Suppressor macrophage (primary cell): ENCODE measurements at places on chromosomes 2 and 18.

DNA sequence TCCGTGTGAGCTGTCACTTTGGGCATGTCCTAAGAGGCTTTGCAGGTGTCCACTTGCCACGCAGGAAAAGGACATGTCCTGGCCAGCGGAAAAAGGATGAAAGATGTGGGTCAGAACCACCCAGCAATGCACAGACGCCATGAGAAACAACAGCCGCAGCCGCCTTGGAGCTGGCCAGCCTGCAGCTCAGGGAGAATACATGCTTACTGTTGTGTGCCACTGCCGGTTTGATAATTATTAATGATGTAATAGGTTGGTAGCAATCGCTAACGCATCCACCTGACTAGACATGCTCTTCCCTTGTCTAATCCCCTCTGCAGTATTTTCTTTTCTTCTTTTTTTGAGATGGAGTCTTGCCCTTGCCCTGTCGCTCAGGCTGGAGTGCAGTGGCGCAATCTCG is 221.7 kb downstream of the HAUS1 start:
- no peak for DNase-seq

GRCh38 chr18:11696451-11696850 is 7.4 kb downstream of the GNAL start:
- no peak for DNase-seq

DNA sequence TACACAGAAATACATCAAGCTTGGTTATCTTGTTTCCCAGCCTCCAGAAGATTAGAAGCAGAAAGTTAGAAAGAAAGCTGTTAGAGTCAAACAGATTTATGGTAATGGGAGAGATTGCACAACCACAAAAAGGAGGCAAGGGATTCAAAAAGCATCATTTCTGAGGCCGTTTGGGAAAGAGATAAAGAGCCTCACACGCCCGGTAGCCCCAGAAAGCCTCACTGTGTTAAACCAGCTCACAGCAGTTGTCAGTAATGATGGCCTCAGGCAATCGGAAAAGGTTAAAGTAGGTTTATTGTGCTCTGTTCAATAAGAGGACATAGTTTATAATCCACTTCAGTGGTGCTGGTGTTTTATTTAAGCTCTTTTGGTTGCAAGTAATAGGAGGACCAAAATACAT is 111.3 kb downstream of the DCC start:
- DNase-seq: no peak

DNA sequence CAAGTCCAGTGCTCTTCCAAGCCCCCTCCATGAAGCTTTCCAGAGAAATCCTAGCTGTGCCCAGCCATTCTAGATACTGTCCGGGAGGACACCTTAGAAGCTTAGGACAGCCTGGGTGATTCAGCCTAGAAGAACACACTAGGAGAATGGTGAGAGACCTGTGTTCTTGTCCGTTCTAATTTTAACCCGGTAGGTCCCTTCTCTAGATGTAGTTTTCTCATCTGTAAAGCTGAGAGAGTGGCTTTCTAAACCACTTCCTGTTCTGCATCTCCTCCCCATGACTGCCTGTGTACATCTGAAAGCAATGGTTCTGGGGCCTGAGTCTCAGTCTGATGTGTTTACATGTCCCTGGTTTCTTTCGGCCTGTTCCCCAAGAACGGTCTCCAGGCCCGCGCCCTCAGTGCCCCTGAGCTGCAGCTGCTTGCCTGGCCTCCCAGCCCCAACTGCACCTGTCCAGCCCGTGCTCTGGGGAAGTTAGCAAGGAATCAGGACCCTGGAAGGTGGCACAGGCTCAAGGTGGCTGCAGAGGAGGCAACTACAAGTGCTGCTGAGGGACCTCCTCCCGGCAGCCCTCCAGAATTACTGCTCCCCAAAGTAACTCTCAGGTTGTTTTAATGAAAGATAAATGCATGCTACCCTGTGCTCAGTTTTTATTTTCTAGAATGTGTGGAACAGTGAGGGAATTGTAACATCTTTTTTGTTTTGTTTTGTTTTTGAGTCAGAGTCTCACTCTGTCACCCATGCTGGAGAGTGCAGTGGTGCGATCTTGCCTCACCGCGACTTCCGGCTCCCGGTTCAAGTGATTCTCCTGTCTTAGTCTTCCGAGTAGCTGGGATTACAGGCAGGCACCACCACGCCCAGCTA is 105.9 kb downstream of the LBH start:
- peak; percentile 18 for DNase-seq

- no peak for DNase-seq
These were observed 84.8 kb downstream of the STPG4 start for GRCh38 chr2:47070155-47070919.

GRCh38 chr2:230954746-230955145 is 29.7 kb upstream of the GPR55 start:
- DNase-seq: no peak

DNA sequence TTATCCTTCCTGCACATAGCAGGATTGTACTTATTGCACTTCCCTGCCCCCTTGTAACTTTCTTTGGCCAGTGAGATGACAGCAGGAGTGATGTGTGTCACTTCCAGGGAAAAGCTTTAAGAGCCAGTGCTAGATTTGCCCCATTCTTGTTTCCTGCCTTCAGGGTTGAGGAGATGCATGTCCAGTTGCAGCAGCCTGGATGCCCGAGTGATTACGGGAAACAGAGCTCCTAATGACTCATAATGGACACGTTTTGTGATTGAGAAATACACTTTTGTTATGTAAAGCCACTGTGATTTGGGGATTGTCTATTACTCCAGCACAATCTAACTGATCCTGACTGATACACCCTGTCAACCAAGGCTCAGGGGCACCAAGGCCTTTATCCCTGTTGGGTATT is 5.0 kb upstream of the TET3 start:
- DNase-seq: peak; percentile 73

- DNase-seq: no peak
These were observed 93.4 kb downstream of the MYO3B start for GRCh38 chr2:170271340-170271739.
